A549 treated with GW870086 at 1 μM for 4 hours (cell line): ENCODE measurements at places on chromosomes 7 and 10. TPM values are rescaled to one million over a fixed set of nuclear protein-coding genes. Genes with fewer than 3 reads are reported as not detected.

Gene SUGCT
- total RNA-seq = 0.77 to 2.4 TPM (median 1.0 TPM) in 5 replicates

Gene MORN4
- 6.7 to 8.4 TPM (median 7.9 TPM) in 5 replicates for total RNA-seq

Gene LRRD1
- not detected in 5 replicates for total RNA-seq

Gene AOC1
- total RNA-seq = not detected in 5 replicates

Gene MTPN
- 80.0 to 125 TPM (median 111 TPM) in 5 replicates for total RNA-seq

Gene NUTM2E
- total RNA-seq = 0.23 to 0.87 TPM (median 0.43 TPM) in 5 replicates

Gene PCGF5
- 38.4 to 45.7 TPM (median 42.4 TPM) in 5 replicates for total RNA-seq

Gene GIMAP6
- not detected in 5 replicates for total RNA-seq

Gene C7orf57
- total RNA-seq = 0.18 to 0.79 TPM (median 0.26 TPM) in 5 replicates

Gene GTPBP4
- 100 to 115 TPM (median 107 TPM) in 5 replicates for total RNA-seq

Gene TAC1
- total RNA-seq = 0.14 TPM in 1 of 5 replicates, not detected in the others

Gene CALHM1
- total RNA-seq = not detected in 5 replicates

Gene GRID2IP
- total RNA-seq = 0.03 TPM in 1 of 5 replicates, not detected in the others

Gene CCL26
- 7.1 to 12.1 TPM (median 8.5 TPM) in 5 replicates for total RNA-seq

Gene MYOF
- total RNA-seq = 183 to 250 TPM (median 227 TPM) in 5 replicates

Gene EVX1
- 0.09 to 0.27 TPM (median 0.11 TPM) in 5 replicates for total RNA-seq

Gene GRB10
- 57.9 to 72.5 TPM (median 67.0 TPM) in 5 replicates for total RNA-seq

Gene HTR7
- total RNA-seq = 0.09 to 0.15 TPM (median 0.13 TPM) in 4 of 5 replicates, not detected in the other

Gene PRPS1L1
- not detected in 5 replicates for total RNA-seq

Gene SPDYE2B
- total RNA-seq = not detected in 5 replicates

Gene H2BK1
- not detected in 5 replicates for total RNA-seq

Gene STOX1
- total RNA-seq = 0.24 to 0.80 TPM (median 0.65 TPM) in 5 replicates

Gene SUMF2
- 108 to 112 TPM (median 109 TPM) in 5 replicates for total RNA-seq

Gene PON1
- total RNA-seq = 0.64 to 1.1 TPM (median 0.80 TPM) in 5 replicates

Gene SEMA3A
- 3.5 to 5.8 TPM (median 5.1 TPM) in 5 replicates for total RNA-seq

Gene ATP6V0A4
- 0.10 to 0.57 TPM (median 0.20 TPM) in 5 replicates for total RNA-seq

Gene RET
- total RNA-seq = 0.49 to 1.1 TPM (median 0.83 TPM) in 5 replicates

Gene GSDME
- total RNA-seq = 37.8 to 47.8 TPM (median 41.9 TPM) in 5 replicates

Gene NPC1L1
- 0.03 to 0.11 TPM (median 0.06 TPM) in 5 replicates for total RNA-seq

Gene HYCC1
- total RNA-seq = 13.5 to 30.2 TPM (median 24.9 TPM) in 5 replicates

Gene OR6V1
- total RNA-seq = not detected in 5 replicates

Gene BICC1
- total RNA-seq = 13.4 to 19.4 TPM (median 18.3 TPM) in 5 replicates

Gene DDIT4
- total RNA-seq = 160 to 197 TPM (median 177 TPM) in 5 replicates

Gene PLOD3
- total RNA-seq = 69.1 to 87.4 TPM (median 81.3 TPM) in 5 replicates

Gene HACD1
- 35.3 to 65.4 TPM (median 61.2 TPM) in 5 replicates for total RNA-seq

Gene MKI67
- total RNA-seq = 50.5 to 71.5 TPM (median 60.1 TPM) in 5 replicates
